ENCODE measurements at places on chromosomes 1 and 21. TPM values are rescaled to one million over a fixed set of nuclear protein-coding genes. Genes with fewer than 3 reads are reported as not detected.

The PLCH2 gene
- total RNA-seq, result 0.12 TPM

The LDLRAD2 gene
- total RNA-seq, result not detected

The KIF26B gene
- 0.83 TPM for total RNA-seq

The GBP2 gene
- total RNA-seq, result 12.3 TPM

The KIF21B gene
- total RNA-seq, result 1.5 TPM

DNA sequence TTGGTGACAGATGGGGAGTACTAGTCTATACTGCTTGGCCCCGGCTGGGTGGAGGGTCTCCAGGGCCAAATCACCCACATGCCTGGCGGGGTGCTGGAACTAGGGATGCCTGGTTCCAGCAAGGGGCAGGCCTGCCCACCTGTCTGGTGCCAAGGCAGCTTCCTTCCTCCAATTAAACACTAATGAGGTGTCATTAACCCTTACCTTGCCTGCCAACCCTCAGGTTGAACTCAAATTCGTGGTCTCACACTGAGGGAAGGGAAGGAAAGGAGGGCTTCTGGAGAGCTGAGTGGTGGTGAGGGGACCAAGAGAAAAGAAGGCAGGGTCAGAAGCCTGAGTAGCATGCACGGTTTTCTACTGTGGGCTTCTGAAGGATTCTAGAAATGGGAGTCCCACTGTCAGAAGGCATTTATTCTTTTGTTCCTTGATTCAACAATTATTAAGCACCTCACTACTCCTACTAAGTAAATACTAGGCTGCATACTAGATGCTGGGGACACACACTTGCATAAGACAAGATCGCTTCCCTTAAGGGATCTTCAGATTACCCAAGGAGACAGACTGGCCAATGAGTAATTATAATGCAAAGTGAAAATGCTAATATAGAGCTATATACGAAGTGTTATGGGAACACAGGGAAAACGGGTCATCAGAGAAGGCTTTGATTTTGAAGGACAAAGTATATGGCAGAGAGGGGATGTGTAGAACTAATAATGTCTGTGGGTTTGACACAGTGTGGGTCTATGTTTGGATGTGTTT lies 5.9 kb upstream of the EFNA3 start:
- H3K27me3 ChIP-seq, result no peaks in the 10 kb centered on the region
- H3K36me3 ChIP-seq, result no peaks in the 10 kb centered on the region
- no peak overlapping the region for H3K27ac ChIP-seq
- H3K4me3 ChIP-seq, result no peak overlapping the region

- H3K4me3 ChIP-seq, result peak overlapping the region; percentile 13
- H3K4me1 ChIP-seq, result no peaks in the 10 kb centered on the region
- H3K27me3 ChIP-seq, result no peaks in the 10 kb centered on the region
- no peaks in the 10 kb centered on the region for H3K36me3 ChIP-seq
Measured at GRCh38 chr1:202159534-202160371, 649 bp downstream of the PTPN7 start.

DNA sequence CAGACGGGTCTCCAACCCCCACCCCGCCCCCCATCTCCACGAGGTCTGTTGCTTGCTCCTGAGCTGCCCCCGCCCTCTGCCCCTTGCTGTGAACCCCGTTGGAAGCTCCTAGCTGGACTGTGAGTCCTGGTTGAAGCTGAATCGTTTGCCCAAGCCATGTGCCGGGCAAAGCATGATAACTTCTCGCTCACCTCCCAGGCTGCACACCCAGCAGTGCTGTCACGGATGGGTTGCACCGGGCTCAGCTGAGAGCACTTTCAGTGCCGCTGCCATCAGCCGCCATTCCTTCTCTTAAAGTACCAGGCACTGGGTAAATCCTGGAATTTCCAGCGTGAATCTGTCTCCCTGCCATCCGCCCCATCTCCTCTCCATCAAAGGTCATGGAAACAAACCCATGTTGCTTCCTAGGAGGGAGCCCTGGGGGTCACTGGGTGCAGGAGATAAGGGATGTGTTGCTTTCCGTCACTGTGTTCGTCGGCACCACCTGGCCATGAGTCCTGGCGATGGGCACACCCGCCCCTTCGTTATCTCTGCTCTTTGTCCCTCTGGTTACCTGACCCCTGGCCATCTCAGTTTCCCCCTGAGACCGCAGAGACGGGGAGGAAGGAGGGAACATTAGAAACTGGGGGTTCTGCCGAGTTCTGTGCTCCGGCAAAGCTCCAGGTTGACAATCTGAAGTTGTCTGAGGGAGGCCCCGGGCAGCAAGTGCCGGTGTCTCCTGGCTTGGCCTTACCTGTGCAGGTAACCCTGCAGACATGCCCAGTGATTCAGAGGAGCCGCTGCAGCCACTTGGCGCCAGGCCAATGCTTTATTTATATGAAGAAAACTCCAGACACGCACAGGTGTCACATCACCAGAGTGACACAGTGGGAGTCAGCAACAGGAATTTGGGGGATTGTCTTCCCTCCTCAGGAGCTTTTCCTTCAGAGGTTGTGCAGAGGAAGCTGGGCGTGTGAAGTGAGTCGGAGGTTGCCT lies 2.7 kb downstream of the PDE9A start:
- H3K27ac ChIP-seq, result no peak overlapping the region
- no peak overlapping the region for H3K4me3 ChIP-seq
- H3K27me3 ChIP-seq, result peaks cover 7% of the 10 kb centered on the region

DNA sequence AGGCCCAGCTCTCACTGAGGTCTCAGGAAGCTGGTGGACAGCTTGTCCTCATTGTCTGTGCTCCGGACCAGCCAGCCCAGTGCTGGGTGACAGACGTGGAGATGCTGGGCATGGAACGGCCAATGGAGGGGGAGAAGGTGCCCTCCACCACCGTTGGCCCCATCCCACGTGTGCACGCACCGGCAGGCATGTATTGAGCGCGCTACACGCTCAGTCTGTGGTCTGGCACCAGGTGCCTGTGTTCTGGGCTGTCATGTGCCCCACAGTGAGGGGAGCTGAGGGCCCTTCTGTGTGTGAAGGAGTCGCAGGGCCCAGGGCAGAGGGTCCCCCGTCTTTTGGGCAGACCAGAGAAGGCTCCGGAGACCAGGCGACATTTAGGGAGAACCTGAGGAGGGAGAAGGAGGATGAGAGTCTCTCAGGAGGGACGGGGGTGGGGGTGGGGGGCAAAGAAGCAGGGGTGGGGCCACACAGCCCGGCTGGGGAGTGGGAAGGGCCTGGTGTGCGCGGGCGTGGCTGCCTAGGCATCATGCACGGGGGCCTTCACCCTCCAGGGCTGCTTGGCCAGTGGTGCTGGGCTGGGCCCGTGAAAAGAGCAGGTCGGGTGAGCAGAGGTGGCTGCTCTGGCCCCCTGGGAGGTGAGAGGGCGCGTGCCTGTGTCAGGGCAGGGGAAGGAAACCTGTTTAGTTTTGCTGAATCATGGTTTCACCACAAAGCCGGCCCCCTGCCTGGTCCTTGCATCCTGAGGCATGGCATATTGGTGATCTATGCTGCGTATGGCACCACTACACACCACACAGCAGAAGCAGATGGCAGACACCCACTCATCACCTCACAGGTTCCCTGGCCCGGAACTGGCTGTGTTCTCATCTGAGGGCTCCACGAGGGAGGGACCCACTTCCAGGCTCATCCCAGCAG lies 86.7 kb upstream of the TTC34 start:
- no peak overlapping the region for H3K4me3 ChIP-seq
- no peak for DNase-seq
- no peaks in the 10 kb centered on the region for H3K4me1 ChIP-seq
- H3K27me3 ChIP-seq, result no peaks in the 10 kb centered on the region
- no peak overlapping the region for H3K27ac ChIP-seq

GRCh38 chr1:217484871-217485270 lies 146.0 kb downstream of the GPATCH2 start:
- no peak overlapping the region for H3K4me3 ChIP-seq
- no peak for DNase-seq
- no peak overlapping the region for H3K27ac ChIP-seq
- H3K36me3 ChIP-seq, result no peaks in the 10 kb centered on the region
- H3K4me1 ChIP-seq, result no peaks in the 10 kb centered on the region

DNA sequence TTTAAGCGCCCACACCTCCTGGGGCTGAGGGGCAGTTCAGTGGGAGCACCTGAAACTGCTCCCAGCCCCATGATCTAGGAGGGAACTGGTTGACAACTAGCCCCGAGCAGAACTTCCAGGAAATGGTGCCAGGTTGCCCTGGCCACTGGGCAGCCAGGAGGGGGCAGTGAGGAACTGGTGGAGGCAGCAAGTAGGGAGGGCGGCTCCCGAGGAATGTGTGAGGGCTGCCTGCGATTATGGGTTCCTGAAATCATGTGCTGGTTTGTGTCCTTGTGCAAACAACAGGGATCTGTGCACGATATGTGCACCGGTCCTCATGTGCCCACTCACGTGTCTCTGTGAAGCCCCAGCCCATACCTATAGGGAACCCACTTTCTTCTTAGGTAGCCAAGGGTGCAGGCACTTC lies 9.9 kb downstream of the GPR3 start:
- H3K27ac ChIP-seq, result peak overlapping the region; percentile 80
- H3K36me3 ChIP-seq, result peaks cover 10% of the 10 kb centered on the region
- H3K4me3 ChIP-seq, result no peak overlapping the region
- peaks cover 81% of the 10 kb centered on the region for H3K4me1 ChIP-seq

- H3K27me3 ChIP-seq, result no peaks in the 10 kb centered on the region
- no peaks in the 10 kb centered on the region for H3K4me1 ChIP-seq
- H3K27ac ChIP-seq, result no peak overlapping the region
- DNase-seq, result no peak
- H3K36me3 ChIP-seq, result no peaks in the 10 kb centered on the region
Measured at GRCh38 chr1:90417126-90417525, 300.0 kb downstream of the BARHL2 start.

DNA sequence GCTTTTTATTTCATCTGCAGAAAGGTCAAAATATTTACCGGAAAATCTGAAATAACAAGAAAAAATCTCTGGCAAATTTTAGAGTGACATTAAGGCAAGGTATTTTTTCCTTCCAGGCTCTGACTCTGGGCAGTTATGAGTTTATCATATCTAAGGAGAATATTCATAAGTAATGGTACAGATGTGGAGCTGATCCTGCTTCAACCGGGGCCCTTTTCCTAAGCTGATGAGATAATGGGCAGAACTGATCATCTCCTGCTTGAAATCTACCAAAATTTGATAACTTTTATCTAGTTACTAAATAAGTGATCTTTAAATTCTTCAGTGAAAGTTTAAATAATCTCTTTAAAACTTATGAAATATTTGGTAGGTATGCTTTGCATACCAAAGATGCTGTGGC lies 211.6 kb downstream of the COL11A1 start:
- no peak overlapping the region for H3K4me3 ChIP-seq
- no peaks in the 10 kb centered on the region for H3K36me3 ChIP-seq
- H3K27ac ChIP-seq, result no peak overlapping the region
- DNase-seq, result no peak

All from right atrium auricular region (tissue), 2 donors.